ENCODE measurements at places on chromosomes 16 and 17.
A peak's percentile ranks its signal among the peaks of the same experiment; 100 is the strongest.

GRCh38 chr16:66886321-66886720 is 6.0 kb downstream of the PDP2 start:
- no peak for DNase-seq

DNA sequence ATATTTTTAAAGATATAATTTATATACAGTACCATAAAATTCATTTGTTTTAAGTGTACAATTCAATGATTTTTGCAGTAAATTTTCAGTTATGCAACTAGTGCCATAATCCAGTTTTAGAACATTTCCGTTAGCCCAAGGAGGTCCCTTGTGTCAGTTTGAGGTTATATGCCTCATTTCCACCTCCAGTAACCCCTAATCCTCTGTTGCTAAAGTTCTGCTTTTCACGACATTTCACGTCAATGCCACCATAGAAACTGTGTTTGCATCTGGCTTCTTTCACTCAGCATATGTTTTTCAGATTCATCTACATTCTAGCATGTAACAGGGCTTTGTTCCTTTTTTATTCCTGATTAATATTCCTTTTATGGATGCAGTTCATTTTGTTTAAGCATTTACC is 42.4 kb upstream of the NUDT7 start:
- DNase-seq = no peak

GRCh38 chr17:67602974-67603373 is 114.8 kb upstream of the NOL11 start:
- no peak for DNase-seq

DNA sequence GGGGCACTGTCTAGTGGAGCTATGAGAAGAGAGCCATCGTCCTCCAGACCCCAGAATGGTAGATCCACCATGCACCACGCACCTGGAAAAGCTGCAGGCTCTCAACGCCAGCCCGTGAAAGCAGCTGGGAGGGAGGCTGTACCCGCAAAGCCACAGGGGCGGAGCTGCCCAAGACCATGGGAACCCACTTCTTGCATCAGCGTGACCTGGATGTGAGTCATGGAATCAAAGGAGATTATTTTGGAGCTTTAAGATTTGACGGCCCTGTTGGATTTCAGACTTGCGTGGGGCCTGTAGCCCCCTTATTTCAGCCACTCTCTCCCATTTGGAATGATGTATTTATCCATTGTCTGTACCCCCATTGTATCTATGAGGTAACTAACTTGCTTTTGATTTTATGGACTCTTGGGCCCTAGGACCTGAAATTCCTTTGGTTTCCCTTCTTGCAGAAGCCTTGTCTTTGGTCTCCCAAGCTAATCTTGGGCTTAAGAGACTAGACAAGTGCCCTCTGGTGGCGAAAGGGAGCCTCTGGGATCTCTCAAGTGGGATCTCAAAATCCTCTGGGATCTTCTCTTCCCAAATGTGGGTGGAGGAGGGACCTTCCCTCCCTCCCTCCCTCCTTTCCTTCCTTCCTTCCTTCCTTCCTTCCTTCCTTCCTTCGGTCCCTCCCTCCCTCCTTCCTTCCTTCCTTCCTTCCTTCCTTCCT is 58.2 kb upstream of the HAPSTR1 start:
- peak; percentile 4 for DNase-seq

- DNase-seq = no peak
These were observed 6.2 kb upstream of the TMEM100 start for GRCh38 chr17:55728833-55729232.

DNA sequence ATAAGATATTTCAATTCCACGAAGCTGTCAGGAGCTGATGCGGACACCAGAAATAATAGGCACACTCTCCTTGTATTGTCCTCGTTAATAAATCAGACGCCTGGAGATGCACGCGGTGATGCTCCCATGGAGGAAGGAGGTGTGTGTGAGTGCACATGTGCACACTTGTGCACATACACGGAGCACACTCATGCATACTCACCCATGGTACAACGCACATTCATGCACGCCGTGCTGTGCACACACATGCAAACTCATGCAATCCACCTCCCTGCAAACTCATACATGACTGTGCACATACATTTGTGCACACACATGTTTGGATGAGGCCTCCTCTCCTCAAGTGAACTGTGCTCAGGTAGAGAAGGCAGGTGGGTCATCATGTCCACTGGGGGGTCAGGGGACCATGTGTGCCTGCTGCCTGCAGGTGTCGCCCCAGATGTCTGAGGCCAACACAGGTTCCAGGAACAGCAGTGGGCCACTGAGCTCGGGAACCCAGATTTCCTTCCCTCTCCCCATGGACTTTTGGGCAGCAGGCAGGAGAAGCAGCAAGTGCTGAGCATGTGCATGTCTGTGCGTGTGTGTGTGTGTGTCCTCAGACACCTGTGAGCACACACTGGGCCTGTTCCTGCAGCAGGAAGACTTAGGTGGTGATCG is 165.3 kb downstream of the SDK2 start:
- DNase-seq = no peak

DNA sequence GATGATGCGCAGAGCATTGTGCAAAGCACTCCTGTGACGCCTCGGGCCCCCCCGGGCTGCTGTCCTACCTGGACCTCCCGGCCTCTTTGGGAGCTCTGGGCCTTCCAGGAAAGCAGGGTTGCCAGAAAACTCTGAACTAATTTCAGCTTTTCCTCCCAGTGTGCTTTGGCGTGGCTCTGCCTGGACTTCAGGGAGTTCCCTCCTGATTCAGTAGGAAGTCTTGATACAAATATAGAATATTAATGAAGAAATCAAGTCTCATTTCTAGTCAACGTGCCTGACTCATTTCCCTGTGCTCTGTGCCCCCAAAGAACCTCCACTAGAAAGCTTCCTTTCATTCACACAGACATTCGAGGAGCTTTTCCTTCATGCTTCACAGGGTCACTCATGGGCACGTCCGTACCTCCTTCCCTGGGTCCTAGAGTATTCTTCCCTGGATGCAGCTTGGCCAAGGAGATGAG is 84.0 kb upstream of the NOL11 start:
- no peak for DNase-seq

DNA sequence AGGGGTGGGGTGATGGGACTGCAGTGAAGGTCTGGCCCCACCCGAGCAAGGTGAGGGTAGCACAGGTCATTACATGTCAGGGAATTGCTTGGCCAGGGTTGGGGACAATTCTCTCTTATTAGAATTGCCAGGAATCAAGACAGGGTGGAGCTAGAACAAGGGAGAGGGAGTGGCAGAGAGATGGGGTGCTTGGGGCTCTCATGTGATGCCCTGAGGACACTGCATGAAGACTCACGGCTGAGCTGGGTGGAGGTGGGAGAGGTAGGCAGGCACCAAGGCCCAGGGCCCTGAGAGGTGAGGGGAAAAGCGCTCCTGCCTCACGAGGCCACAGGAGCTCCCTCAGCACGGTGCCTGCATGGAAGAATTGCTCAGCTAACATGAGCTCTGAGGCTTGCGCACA is 3.6 kb downstream of the DPEP1 start:
- DNase-seq = no peak

- DNase-seq = no peak
These were observed 89.3 kb upstream of the PLEKHM1 start for GRCh38 chr17:45579529-45580495.

DNA sequence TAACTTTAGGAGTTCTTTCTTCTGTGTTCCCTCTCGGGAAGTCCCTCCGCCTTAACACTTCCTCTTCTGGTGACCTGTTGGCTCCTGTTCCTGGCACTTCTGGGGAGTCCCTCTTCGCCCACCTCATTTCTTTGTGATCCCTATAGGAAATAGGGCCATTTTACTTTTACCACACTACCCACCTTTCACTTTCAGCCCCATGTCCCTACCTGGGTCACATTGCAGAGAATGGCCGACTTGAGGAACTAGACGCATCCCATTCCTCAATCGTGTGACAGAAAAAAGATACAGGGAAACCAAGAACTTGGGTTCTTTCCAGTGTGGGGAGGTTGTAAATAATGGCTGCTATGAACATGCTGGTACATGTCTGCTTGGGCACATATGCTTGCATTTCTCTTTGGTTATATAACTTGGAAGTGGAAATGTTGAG is 6.6 kb downstream of the IL21R start:
- DNase-seq = no peak

GRCh38 chr17:35878361-35878760 is 1.8 kb downstream of the CCL5 start:
- DNase-seq = no peak

GRCh38 chr17:3693829-3694231 is 2.1 kb downstream of the P2RX5 start:
- DNase-seq = no peak

DNA sequence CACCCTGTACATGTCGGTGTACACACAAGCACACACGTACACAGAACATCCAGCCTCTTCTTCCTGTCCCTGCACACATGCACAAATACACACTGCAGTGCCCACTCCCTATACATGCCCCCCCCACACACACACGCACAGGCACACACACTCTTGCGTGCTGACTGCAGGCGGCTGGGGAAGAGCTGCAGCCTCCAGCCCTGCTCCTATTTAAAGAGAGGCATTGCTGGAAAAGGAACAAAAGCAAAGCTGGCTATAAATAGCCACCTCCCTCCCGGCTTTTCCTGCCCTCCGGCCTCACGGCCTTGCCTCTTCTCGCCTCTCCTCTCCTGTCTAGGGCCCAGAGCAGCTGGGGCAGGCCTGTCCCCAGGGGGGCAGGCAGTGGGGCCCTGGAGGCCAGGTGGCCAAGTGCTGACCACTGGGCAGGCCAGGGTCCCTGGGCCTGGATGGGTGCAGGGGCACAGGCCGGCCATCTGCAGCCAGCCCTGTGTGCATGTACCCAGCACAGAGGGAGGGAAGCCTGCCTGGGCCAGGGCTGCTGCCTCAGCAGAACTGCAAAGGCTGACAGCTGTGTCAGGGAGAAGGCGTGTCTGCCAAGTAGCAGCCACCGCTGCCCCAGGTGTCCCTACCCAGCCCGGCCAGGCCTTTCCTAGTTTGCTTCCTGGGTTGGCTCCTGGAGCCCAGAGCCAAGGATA is 25.4 kb downstream of the RTN4RL1 start:
- DNase-seq = peak; percentile 54

- DNase-seq = no peak
These were observed 60.9 kb downstream of the RPTOR start for GRCh38 chr17:80605326-80606066.

- no peak for DNase-seq
These were observed 15.2 kb downstream of the RAB11FIP3 start for GRCh38 chr16:440627-441026.

DNA sequence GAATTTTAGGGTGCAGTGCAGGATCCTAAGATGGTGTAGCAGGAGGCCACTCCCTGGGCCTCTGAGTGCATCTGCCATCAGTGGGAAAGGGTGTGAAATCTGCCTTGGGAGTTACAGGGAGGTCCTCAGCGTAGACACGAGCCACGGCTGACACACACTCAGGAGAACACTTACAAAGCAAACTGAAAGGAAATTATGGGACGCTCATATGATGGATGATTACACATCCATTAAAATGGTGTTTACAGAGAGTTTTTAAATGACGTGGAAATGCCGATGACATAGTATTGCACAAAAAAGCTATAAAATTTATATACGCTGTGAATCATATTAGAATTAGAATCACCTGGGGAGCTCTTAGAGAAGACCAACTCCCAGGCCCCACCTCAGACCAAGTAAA is 175.2 kb downstream of the CCDC182 start:
- peak; percentile 29 for DNase-seq

GRCh38 chr16:85369741-85370528 is 243.2 kb upstream of the GSE1 start:
- peak; percentile 5 for DNase-seq

- no peak for DNase-seq
These were observed 17.4 kb downstream of the CCDC102A start for GRCh38 chr16:57518922-57519321.

DNA sequence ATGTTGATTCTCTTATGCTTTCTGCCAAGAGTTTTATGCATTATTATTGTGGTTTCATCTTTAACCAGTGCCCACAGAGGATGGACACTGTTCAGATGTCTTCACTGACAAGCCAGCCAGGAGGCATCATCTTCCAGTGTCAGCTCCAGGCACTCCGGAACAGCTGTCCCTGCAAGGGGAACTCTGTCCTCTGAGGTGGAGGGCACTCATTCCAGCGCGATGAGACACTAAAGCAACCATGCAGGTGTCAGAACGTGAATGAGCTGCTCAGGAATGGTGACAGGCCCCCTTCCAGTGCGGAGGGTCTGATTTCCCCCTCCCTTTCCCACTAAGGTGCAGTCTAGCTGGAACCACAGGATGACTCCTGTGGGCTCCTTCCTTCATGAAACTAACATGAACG is 117.5 kb downstream of the NOG start:
- no peak for DNase-seq

DNA sequence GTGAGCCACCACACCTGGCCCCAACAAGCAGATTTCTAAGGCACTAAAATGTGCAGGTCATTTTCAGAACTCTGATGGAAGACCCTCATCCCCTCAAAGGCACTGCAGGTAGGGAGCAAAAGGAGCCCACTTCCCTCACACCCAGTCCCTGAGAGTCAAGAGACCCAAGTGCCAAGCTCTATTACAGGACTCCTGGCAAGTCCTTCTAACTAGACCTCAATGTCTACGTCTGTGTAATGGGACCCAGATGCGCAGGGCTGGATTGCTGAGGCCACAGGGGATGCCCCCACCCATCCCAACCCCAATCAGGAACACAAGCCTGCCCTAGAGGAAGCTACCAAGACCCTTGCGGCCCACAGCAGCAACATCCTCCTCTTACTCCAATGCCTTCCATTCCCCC is 2.7 kb downstream of the PLLP start:
- DNase-seq = no peak

- no peak for DNase-seq
These were observed 291.3 kb downstream of the CDH13 start for GRCh38 chr16:82917886-82918595.

GRCh38 chr17:10756185-10756584 is 26.4 kb upstream of the TMEM220 start:
- DNase-seq = no peak

DNA sequence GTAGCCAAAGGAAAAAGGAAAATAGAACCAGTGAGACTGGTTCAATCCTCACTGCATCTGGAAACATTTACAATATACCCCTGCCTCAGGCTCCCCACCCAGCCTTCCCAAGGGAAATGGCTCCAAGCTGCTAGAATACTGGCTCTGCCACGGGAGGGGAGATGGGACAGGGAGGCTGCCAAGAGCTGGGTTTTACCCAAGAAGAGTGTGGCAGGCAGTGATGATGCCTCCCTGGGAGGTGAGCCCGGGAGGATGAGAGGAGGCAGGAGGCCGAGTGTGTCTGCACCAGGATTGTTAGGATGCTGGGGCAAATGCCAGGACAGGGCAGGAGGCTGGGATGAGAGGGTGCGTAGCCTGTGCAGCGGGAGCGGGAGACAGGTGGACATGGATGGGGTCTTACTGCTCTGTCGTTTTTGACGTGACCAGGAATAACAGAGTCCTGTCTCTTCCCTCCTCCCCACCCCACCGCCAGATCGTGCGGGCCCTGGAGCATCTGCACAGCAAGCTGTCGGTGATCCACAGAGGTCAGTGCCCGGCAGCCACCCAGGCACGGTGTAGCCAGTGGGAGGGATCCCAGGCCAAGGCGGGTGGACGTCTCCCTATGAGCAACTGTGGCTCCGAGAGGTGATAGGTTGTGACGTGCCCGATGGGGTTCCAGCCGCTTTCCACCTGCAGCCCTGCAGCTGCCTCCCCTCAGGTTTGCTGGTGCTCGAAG is 18.4 kb downstream of the MAP2K3 start:
- no peak for DNase-seq

GRCh38 chr17:42781639-42782165 is 1.3 kb downstream of the WNK4 start:
- DNase-seq = no peak

- DNase-seq = no peak
These were observed 3.9 kb upstream of the TPPP3 start for GRCh38 chr16:67397036-67397801.

Data from NCI-H187 (cell line).